ENCODE measurements at places on chromosomes 1 and 21. TPM values are rescaled to one million over a fixed set of nuclear protein-coding genes. Genes with fewer than 3 reads are reported as not detected.

Gene MCOLN2
- polyA plus RNA-seq = 1.6 TPM

Gene CLIC6
- polyA plus RNA-seq = 1.6 TPM

Gene IGSF9
- 19.9 TPM for polyA plus RNA-seq

Gene SLC9C2
- polyA plus RNA-seq = 0.34 TPM

Gene GNG4
- 4.1 TPM for polyA plus RNA-seq

Gene TSPAN1
- polyA plus RNA-seq = 51.5 TPM

Gene LCE3D
- not detected for polyA plus RNA-seq

Gene KCNJ9
- 0.05 TPM for polyA plus RNA-seq

Gene GBP7
- polyA plus RNA-seq = 0.19 TPM

GRCh38 chr1:116417678-116418077 lies 44.6 kb downstream of the ATP1A1 start:
- no peak for DNase-seq

DNA sequence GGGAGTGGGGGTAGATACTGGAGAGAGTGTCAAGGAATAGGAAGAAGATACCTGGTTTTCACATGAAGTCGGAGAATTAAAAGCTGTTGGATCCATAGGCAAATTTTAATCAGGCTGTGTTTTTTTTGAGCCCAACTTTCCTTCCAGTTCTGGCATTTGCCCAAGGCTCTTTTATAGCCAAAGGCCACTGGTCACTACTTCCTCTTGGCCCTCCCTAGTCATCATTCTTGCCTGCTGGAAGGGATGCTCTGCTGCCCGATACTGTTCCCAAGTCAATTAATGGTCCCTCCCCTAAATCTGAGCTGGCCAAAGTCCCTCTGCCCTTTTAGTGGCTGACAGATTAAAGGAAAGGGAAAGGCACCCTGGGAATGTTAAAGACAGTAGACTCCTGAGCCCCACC lies 102.8 kb upstream of the ZNF648 start:
- DNase-seq = no peak

DNA sequence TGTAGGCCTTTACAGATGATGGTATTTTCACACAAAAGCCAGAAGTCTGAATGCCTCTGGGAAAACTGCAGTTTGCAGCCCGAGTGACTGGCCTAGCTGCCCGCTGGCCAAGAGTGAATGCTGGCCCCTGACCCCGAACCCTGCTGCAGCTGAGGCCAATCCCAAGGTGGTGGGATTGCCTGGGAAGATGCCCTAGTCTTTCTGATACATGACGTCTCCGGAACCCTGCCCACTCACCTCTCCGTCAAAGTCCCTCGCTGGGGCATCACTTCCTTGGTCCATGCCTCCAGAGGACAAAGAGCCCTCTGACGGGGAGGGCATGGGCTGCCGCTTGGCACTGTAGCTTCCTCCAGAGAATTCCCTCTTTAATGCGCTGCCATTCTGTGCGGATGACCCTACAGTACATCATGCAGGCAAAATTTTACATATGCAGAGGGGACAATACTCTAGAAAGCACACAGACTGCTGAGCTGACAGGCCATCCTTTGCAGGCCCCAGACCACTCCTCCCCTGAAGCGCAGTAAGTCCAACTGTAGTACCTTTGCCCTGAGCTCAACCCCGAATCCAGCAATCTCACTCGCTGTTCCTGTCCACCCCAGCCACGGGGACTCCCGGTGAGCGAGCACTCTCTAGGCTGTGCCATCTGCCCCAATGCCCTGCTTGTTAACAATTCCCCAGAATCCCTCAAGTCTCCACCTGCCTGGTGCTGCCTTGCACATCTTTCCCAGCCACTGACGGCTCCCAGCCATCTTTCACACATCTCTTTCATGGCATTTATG lies 54.7 kb downstream of the COQ8A start:
- no peak for DNase-seq

GRCh38 chr1:27605796-27606707 lies 2.1 kb upstream of the AHDC1 start:
- DNase-seq = no peak

DNA sequence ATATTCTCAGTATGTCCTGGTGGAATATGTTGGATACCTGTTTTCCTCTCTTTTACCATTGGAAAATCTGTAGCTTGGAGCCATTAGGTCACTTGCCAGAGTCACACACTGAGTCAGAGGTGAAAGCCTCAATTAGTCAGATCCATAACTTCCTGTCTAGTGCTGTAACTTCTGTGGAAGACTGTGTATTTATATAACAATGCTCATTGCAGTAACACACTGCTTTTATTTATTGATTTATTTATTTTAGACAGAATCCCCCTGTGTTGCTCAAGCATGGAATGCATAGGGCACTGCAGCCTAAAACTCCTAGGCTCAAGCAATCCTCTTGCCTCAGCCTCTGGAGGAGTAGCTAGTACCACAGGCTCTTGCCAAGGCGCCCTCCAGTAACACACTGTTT lies 1.3 kb upstream of the DOCK7 start:
- DNase-seq = no peak

DNA sequence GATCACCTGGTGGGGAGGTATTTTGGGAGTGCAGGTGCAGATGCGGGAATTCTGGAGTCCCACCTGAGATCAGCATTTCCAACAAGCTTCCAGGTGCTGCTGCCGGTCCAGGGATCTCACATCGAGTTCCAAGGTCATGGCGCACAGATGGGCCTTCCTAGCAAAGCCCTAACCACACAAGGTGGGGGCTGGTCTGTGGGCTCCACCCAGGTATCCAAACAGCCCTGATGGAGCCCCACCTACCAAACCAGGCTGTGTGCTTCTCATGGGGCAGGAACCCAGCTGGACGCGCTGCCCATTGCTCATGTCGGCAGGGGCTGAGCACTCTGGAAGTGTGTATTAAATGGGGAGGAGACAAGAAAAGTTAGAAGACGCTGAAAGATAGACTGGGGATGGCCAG lies 35.0 kb upstream of the TMEM51 start:
- DNase-seq = no peak

DNA sequence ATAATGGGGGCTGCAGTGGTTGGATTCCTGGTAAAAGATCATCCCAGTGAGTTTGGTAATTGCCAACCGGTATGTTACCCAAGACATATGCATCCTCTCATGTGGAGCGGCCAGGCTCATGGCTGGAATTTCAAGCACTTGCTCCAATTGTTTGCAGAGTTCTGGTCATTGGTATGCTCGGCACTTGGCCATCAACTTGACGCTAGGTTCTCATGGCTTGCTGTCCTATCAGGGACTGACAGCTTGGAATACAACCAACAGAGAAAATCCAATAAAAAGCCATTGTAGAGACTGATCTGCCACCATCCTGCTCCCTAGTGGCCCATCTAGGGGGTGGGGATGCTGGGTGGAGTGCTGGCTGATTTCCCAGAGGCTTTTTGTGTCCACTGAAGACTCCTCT lies 120.9 kb downstream of the EDEM3 start:
- DNase-seq = no peak

GRCh38 chr1:224188286-224188685 lies 5.2 kb downstream of the DEGS1 start:
- no peak for DNase-seq

DNA sequence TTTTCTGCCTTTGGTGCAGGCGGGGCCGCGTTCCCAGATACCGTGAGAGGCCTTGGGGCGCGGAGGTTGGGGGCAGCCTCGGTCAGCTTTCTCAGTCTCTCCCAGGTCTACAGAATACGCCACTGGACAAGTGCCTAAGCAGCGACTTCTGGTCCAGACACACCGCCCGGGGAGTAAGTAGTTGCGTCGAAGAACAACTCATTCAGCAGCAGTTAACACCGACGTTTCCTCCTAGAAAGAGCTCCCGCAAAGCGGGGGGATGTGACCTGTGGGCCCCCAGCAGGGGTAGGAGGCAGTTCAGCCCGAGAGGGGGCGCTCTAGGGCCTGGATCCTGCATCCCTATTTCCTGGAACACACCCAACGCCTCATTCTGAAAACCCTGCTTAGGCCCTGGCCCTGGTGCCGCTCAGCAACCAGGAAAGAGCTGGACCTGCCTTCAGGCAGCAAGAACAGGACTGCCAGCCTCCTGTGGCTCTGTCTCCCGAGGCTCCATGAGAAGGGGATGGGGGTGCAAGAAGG lies 6.5 kb upstream of the BARHL2 start:
- no peak for DNase-seq

DNA sequence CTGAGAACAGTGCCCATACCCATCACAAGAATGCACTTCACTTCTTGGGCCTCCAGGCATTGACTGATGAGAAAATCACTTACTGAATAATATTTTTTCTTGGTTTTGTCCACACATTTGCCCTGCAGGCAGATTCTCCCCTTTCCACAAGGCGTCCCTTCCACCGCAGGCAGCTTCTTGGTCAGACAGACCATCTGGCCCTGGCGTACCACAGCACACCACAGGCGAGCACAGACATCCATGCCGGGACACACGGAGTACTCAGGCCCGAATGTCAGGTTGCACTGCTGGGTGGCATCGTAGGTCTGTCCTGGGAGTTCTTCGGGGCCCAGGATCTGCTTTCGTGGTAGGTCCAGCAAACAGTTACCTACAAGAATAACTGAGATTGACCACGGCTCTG lies 32.5 kb downstream of the ADAMTS5 start:
- DNase-seq = no peak

DNA sequence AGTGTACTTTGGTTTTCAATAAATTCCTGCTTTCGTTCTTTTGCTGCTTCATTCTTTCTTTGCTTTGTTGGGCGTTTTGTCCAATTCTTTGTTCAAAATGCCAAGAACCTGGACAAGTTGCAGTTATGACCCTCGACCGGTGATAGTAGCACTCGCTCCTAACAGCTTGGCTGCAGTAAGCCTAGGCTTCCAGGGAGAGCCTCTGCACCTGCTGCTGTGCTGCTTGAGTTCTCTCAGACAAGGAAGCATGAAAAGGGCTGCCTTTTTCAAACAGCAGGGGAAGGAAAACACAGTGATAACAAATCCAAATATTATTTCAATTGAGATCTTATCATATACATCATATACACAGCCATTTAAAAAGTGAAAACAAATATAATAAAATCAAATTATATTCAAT lies 12.8 kb upstream of the RIPK4 start:
- no peak for DNase-seq

GRCh38 chr1:246705368-246705767 lies 18.8 kb upstream of the SCCPDH start:
- no peak for DNase-seq

DNA sequence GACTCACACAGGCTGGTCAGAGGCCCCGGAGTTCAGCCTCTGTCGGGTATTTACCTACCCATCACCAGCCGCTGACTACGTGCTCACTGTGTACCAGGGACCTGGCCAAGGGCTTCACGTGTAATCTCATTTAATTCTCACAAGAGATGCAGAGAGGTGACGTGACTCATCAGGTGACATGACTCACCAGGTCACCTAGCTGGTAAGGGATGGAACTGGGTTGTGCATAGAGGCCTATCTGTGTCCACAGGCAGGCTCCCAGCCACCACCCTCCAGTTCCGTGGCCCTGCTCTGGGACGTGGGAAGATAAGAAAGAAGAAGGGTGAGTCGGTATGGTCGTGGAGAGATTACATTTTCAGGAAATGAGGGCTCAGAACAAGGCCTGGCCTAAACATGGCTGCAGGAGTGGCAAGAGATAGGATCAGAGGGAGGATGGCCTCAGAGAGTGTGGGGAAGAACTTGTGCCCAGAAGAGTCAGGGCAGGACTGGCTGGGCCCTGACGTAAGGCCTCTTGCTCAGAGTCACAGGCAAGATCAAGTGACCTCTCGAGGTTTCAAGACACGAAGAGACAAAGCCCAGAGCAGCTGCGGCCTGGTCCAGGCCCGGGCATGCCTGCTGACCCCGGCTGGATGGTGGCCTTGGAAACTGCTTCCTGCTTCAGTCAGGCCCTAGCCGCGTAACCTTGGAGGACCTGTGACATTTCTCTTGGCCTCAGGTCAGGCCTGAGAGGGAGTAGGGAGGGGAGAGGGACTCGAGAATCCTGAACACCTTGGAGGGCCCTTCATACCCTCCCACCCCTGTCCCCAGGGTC lies 52.7 kb upstream of the WASF2 start:
- DNase-seq = no peak

GRCh38 chr1:92188436-92189255 lies 29.1 kb upstream of the C1orf146 start:
- no peak for DNase-seq

DNA sequence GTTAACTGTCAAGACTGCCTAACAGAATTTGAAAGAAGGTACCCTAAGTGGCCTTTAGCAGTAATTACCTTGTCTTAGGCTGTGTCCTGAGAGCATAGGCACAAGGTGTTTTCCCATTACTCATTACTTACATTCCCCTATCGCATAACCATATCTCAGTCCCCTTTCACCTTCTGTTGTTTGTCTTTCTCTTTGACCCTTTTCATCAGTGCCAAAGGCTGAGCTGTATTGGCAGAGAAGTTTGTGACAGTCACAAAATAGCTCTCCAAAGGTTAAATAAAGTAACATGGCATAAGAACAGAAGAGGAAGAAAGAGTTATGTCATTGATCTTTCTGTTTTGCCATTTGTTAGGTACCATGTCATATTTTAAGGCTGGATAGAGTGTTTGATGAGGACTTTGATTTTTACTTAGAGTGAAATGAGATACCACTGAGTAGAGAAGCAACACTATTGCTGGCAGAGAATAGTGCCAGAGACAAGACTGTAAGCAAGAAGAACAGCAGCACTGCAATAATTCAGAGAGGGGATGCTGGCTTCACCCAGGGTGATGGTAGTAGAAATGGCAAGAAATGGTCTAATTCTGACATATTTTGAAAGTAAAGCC lies 497.8 kb downstream of the TTLL7 start:
- DNase-seq = no peak

DNA sequence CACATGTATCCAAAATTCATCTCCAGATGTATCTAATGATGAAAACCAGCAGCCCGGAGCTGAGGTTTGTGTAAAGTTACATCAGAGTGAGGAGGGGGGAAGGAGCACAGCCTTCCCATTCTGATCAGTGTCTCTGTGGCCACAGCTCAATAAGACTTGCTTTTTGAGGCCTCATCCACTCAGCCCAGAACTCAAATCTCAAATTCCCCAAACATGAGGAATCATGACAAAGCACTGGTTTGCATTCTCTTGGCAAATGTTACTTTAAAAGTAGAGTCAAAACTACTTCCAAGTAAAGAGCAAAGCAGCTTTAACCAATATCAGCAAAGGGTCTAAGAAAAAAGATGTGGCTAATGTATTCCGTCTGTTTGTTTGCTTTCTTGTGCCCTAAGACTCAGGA lies 30.9 kb downstream of the CCN1 start:
- no peak for DNase-seq

DNA sequence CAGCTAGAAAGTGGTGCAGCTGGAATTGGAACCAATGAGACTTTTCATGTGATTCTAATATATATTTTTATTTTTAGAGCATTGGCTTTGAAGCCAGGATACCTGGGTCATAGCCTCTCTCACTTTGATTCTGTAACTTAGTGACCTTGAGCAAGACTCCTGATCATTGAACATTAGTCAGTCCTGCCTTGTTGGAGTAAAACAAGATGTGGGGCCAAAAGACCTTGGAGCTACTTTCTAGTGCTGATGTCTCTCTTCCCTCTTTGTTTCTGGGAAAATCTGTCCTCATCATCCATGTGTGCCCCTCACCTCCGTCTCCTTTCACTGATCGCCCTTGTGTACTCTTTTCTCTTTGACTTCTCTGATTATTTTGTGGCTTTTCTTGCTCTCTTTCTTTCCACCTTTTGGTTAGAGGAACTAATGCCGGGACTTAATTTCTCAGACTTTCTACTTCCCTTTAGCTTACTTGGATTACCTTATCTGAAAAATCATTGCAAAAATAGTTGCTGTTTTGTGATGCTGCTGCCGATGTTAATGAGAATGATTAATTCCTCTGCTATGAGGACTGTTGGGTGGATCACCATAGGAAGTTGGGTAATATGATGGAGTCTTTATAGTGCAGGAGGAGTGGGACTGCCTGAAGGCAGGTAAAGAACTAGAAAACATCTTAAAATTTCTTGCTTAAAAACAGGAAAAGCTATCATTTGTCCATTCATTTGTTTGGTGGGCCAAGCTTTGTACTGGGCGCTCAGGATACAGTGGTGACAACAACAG lies 72.0 kb downstream of the NOS1AP start:
- DNase-seq = no peak
